ENCODE measurements at places on chromosomes 5 and 9. TPM values are rescaled to one million over a fixed set of nuclear protein-coding genes. Genes with fewer than 3 reads are reported as not detected.
A peak's percentile ranks its signal among the peaks of the same experiment; 100 is the strongest.

GRCh38 chr5:150302301-150303069 is at the start of gene ARSI:
Gene ARSI (minus strand): TSS chr5:150302905. CDS start chr5:150302373, 532 bp downstream.
- ATAC-seq: peak; percentile 12

GRCh38 chr9:110244616-110245015 is 11.7 kb downstream of the TXN start:
- no peak for ATAC-seq

DNA sequence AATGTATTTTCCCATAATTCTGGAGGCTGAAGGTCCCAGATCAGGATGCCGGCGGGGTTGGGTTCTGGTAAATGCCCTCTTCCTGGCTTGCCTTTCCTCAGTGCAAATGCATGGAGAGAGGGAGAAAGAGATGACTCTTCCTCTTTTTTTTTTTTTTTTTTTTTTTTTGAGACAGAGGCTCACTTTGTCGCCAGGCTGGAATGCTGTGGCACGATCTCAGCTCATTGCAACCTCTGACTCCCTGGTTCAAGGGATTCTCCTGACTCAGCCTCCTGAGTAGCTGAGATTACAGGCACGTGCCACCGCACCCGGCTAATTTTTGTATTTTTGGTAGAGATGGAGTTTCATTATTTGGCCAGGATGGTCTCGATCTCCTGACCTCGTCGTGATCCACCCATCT is 300.0 kb upstream of the TAS2R1 start:
- ATAC-seq: no peak

GRCh38 chr5:137462816-137463520 is 36.2 kb downstream of the SPOCK1 start:
- ATAC-seq: no peak

- no peak for ATAC-seq
Measured at GRCh38 chr9:76558465-76558864, 99.5 kb downstream of the GCNT1 start.

GRCh38 chr5:57368010-57368409 is 114.6 kb downstream of the ACTBL2 start:
- no peak for ATAC-seq

GRCh38 chr5:41835645-41836044 is 34.6 kb downstream of the OXCT1 start:
- no peak for ATAC-seq

DNA sequence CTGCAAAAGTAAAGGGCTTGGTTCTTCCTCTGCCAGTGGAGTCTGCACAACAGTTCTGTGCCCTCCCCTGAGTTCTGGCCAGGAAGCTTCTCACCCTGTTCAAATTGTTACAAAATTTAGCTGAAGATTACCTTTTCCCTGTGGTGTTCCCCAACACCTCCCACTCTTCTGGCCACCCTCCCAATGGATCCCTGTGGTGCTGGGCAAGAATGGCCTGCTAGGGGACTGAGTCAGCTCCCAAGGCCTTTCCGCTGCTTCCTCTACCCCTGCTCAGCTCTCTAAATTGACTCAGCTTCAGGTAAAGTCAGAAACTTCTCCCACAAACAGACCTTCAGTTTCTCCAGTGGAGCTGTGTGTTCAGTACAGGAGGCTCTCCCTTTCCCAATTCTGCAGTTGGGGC is 186.0 kb downstream of the NR2F1-AS1 start:
- no peak for ATAC-seq

- peak; percentile 60 for ATAC-seq
Measured at GRCh38 chr5:128538250-128539037, 399 bp upstream of the FBN2 start.

GRCh38 chr9:82546136-82546535 is 516.8 kb downstream of the RASEF start:
- ATAC-seq: no peak

DNA sequence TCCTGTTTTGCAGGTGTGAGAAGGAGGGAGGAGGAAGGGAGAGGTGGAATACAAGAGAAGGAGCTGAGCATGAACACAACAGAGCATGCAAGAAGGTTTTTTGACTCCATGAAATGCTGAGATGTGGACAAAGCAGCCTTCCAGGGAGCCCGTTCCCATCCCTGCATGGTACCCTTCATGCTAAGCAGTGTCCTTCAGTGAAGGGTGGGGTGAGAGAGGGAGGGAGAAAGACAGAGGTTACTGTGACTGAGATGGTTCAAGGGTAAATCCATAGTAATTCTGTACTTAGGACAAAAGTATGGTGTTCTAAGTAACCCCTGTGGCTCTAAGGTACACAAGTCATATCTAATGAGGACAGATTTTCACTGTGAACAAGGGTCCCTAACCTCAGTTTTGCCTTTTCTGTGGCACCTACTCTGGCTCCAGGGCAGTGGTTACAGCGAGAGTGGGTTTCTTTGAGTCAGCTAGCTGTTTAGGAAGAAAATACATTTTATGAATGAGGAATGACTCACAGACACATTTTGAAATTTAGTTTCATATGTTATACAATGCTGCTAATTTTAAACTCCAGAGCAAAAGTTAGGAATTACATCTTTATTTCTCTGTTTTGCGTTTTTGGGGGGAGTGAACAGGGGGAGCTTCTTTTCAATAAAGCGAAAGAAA is 184.9 kb upstream of the SLC12A2 start:
- ATAC-seq: no peak

- no peak for ATAC-seq
Measured at GRCh38 chr5:148855249-148856008, 29.0 kb downstream of the ADRB2 start.

- ATAC-seq: no peak
Measured at GRCh38 chr5:17234374-17234773, 16.9 kb downstream of the BASP1 start.

- ATAC-seq: no peak
Measured at GRCh38 chr9:92435263-92435662, 11.0 kb upstream of the OMD start.

DNA sequence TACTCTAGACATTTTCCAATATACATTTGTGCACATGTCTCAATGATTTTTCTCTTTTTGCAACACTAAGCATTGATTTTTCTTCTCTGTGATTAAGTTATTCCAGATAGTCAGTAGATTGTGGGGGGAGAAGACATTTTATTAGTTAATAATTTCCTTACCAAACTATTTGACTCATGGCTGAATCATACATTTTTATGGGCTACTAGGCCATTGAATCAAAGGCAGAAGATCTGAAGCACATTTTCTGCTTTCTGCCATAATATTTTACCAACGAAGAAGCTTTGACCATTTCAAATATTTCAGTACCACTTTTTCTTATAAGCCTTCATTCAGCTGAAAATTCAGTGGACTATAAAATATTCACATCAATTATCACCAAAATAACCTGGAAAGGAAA is 175.6 kb downstream of the IRX2 start:
- ATAC-seq: no peak

Gene STPG3
- total RNA-seq: not detected

Gene PRLR
- total RNA-seq: 7.6 TPM

Gene IFNB1
- not detected for total RNA-seq

Gene NRG2
- 1.9 TPM for total RNA-seq

Gene TAF7
- total RNA-seq: 35.1 TPM

Gene MED22
- 10.8 TPM for total RNA-seq

Gene SPINK4
- total RNA-seq: not detected

Gene MAMDC2
- 1.3 TPM for total RNA-seq
